Motor neuron (in vitro differentiated cells): ENCODE measurements at places on chromosomes 16 and 17. TPM values are rescaled to one million over a fixed set of nuclear protein-coding genes. Genes with fewer than 3 reads are reported as not detected.
A peak's percentile ranks its signal among the peaks of the same experiment; 100 is the strongest.

DNA sequence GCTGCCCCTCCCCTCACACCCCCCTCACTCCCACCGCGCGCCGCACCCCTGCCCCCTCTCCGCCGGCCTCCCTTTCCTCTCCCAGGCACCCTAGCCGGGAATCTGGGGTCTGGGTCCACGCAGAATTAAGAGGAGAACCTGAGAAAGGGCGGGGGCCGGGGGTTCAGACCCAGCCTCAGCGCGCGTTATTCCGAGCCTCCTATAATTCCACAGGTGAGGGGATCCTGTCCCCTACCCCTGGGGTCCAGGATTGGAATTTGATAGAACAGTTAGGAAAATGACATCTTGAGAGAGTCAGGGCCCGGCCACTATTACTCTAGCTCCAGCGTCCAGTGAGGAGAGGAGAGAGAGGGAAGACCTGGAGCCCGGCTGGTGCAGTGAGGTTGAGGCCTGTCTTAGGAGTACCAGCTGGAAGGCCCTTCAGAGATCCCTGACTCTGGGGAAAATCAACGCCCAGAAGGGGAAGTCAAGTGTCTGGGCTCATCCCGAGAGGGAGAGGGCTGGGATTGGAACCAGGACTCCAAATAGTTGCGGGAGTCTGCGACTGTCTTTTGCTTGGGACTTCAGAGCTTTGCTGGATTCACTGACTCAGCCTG is 17.3 kb downstream of the GRB7 start:
- ATAC-seq: no peak

GRCh38 chr17:7912927-7913524 is 3.1 kb downstream of the RNF227 start:
- ATAC-seq: peak; percentile 3

GRCh38 chr17:57832314-57833178 is 17.3 kb downstream of the MRPS23 start:
- ATAC-seq: peak; percentile 81

Gene WDR81
- 9.8 and 11.5 TPM in 2 replicates for total RNA-seq

DNA sequence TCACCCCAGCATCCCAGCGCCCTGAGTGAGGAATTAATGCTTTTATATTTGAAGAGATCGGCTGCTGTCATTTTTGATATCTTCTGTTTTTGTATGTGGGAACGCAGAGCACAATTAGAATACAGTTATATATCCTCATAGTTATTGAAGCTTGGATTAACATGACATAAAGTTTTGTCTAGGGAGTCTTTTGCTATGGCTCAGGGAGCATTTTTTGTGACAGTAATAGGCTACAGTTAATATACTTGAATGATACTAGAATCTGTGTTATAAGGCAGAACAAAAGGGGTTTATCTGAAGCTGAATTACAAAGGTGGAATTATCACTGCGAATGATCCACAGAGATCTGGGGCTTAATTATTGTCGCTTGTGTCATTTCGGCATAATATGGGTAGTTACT is 239.4 kb downstream of the MSI2 start:
- ATAC-seq: no peak

GRCh38 chr17:64099543-64099942 is 30.4 kb downstream of the ERN1 start:
- ATAC-seq: no peak

DNA sequence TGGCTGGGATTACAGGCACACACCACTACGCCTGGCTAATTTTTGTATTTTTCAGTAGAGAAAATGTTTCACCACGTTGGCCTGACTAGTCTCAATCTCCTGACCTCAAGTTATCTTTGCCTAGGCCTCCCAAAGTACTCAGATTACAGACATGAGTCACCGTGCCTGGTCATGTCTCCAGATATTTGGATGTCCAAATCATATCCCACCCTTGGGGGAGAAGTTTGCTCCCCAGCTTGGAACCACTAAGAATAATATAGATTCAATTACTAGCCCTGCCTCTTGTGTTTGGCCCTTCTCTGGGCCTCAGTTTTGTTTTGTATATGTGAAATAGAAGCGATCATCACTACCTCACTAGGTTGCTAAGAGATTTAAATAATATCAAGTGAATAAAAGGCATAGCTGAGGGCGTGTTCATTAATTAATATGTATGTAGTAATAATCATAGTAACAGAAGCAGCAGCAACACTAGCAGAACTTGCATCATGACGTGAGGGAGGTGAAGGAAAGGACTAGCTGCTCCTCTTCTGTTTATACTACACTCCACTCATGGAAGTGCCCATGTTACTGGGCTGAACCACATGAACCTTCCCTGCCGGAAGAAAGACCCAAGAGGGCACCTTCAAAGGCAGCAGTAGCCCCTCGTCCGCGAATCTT is 253.6 kb upstream of the XYLT1 start:
- no peak for ATAC-seq

- no peak for ATAC-seq
These were observed 215.7 kb downstream of the PRKCA start for GRCh38 chr17:66518108-66518507.

Gene EVPLL
- total RNA-seq: not detected in 2 replicates

GRCh38 chr17:9427465-9428315 is 147.9 kb downstream of the STX8 start:
- peak; percentile 48 for ATAC-seq

DNA sequence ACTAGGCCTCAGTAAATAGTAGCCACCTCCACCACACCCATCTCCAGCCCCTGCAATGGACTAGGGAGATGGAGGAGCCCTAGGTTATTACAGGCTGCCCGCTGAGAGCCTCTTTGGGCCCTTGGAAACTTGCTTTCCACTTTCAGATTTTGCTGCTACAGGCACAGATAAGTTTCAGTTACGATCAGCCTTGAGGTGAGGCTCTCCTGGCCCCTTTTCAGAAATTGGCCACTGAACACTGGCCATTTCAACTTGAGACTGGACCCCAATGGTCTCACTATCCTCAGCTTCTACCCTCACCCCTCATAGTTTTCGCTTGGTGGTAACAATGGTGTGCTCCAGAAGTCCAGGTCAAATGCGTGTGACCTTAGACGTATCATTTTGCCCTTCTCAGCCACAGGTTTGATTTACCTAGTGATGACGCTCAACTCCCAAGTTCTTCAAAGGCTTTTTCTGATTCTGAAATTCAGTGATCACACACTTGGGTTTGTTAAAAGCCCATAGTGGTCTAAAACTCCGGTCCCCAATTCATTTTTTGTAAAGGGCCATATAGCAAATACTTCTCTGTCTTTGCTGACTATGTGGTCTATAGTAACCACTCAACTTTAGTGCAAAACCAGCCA is 1.0 kb downstream of the PMM2 start:
- ATAC-seq: no peak

Gene KREMEN2
- total RNA-seq: 5.1 TPM in 2 replicates

- ATAC-seq: peak; percentile 92
These were observed 184.4 kb downstream of the MSI2 start for GRCh38 chr17:57440522-57441269.

DNA sequence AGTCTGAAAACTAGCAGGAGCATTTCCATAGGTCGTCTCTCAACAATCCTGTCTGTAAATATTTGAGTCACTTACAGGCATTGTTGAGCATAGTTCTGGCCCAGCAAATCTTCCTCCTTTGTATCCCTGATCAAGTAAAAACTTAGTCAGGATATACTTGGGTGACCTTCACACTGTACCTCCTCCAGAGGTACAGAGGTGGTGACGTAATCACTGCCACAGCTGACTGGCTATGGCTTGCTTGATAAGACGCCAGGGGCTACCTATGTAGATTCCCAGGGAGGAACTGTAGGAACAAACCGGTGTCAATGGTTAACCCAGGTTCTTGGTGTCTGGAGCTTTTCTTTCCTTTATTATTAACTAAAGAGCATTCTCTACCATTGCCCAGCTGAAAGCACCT is at the start of gene KCNJ16:
Gene KCNJ16 (plus strand): TSS at position 270 of the 400 bp plus-strand sequence. CDS start 56,863 bp downstream, outside the sequence.
- ATAC-seq: peak; percentile 88

GRCh38 chr17:28925912-28926365 is 23.1 kb upstream of the DHRS13 start:
- no peak for ATAC-seq

DNA sequence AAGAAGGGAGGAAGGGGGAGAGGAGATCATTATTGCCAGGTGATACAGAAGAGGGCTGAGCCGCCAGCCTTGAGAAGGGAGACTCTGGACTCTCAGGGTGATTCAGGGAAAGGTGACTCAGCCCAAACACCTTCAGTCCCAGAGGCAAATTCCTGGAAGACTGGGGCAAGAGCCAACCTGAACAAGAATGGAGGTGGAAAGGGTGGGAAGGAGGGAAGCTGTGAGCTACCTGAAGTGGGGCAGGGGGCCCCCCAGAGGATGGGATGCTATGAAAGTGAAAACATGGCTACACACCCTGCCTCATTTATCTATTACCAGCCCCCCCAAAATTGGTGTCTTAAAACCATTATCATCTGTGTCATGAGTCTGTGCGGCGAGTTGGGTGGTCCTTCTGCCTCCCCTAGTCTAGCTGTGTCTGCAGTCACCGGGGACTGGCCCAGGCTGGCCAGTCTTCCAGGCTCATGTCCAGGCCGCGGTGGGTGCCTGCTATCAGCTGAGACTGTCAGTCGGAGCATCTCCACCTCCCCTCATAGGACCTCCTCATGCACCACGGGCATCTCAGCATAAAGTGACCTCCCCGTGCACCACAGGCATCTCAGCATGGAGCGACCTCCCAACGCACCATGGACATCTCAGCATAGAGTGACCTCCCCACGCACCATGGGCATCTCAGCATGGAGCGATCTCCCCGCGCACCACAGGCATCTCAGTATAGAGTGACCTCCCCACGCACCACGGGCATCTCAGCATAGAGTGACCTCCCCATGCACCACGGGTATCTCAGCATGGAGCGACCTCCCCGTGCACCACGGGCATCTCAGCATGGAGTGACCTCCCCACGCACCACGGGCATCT is 3.2 kb upstream of the SLC47A2 start:
- ATAC-seq: no peak

Gene TMEM106A
- 0.38 and 1.1 TPM in 2 replicates for total RNA-seq

- ATAC-seq: no peak
These were observed 49.0 kb upstream of the PIK3R6 start for GRCh38 chr17:8916466-8916865.

- no peak for ATAC-seq
These were observed 48.9 kb upstream of the HAPSTR1 start for GRCh38 chr16:9042533-9042932.

GRCh38 chr16:16828913-16829398 is 450.0 kb downstream of the NPIPA7 start:
- no peak for ATAC-seq

- ATAC-seq: no peak
These were observed 26.5 kb downstream of the EPN2 start for GRCh38 chr17:19263641-19264051.

DNA sequence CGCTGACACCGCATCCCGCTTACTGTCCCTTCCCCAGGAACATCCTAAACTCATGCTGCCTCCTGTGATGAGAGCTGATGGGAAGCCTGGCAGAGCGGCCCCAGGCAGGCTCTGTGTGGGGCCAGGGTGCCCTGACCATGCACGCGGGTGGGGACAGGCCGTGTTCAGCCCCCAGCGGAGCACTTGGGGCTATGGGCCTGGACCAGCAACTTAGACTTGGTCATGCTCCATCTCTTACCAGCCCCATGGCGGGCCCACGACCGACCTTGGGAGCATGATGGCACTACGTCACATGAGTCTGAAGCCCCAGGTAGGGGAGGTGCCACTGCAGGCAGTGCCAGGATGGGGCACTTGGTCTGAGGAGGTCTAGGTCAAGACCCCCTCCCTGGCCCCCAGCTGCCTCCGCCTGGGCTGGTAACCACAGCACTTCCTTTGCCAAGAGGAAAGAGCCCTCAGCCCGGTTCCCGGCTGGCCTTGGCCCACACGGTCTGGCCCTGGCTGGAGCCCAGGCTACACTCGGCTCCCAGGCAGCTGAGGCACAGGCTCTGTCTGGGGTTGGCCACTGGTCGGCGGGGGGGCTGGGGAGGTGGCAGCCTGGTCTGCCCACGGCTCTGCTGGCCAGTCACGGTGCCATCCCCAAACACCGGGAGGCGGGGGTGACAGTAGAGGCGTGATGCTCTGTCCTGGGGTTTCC is 25.7 kb downstream of the BAHCC1 start:
- no peak for ATAC-seq

Gene KSR1
- total RNA-seq: 18.3 and 19.3 TPM in 2 replicates

Gene HOXB13
- total RNA-seq: 0.05 and 0.10 TPM in 2 replicates

GRCh38 chr17:65401561-65401960 is 159.9 kb downstream of the AXIN2 start:
- ATAC-seq: no peak

GRCh38 chr16:53492503-53492902 is 10.5 kb downstream of the AKTIP start:
- ATAC-seq: no peak

Gene MPP2
- total RNA-seq: 2.0 and 4.0 TPM in 2 replicates

DNA sequence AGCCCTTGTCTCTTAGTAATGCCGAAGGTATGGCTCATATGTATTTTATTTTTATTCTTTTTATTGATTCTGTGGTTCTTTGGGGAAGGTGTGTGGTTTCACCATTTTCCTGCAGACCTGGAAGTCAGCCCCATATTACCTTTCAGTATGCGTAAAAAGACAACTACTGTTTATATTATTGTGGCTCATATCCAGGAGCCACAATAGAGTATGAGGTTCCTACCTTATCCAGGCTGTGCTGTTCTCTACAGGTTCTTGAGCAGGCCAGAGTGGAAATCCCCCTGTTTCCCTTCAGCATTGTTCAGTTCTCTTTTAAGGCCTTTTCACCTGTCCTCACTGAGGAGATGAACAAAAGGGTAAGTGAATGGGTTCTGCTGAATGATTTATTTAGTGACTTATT is 33.2 kb downstream of the REXO5 start:
- ATAC-seq: no peak

Gene KRT13
- 6.3 TPM in 1 of 2 replicates, not detected in the other for total RNA-seq

Gene CA5A
- total RNA-seq: 0.52 and 0.97 TPM in 2 replicates

Gene LASP1
- total RNA-seq: 94.0 and 106 TPM in 2 replicates

GRCh38 chr17:67165201-67165600 is 79.8 kb downstream of the HELZ start:
- ATAC-seq: no peak
